CD8-positive, alpha-beta memory T cell (primary cell): ENCODE measurements at places on chromosomes 6 and 20. TPM values are rescaled to one million over a fixed set of nuclear protein-coding genes. Genes with fewer than 3 reads are reported as not detected.

Gene SNAP25
- polyA plus RNA-seq = not detected

Gene ADGRB3
- not detected for polyA plus RNA-seq

Gene NRN1
- 0.61 TPM for polyA plus RNA-seq

Gene BPIFB1
- not detected for polyA plus RNA-seq
